ENCODE measurements at places on chromosomes 1 and 21.

DNA sequence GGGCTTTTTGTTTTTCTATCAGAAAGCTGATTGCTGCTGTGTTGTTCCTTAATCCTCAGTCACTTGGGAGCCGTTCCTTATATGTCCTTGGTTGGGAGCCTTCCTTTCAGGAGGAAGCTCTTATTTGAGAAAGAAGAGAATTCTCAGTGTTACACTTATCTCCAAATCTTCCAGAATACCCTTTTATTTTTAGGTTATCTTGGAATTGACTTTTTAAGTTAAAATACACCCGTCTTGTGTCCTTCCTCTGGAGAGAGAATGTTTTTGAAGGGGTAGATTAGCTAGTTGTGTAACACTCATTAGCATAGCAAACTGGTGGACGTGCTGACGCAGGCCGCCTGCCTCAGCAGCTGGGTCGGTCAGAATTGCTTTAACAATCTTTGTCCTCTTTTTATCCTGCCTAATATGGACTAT, 42.1 kb downstream of the LRRC8B start:
- peak; percentile 36 for DNase-seq

GRCh38 chr21:39350094-39351005, 1.5 kb upstream of the HMGN1 start:
- peak; percentile 48 for DNase-seq

- no peak for DNase-seq
Measured at GRCh38 chr21:29805105-29805504, 134.7 kb downstream of the GRIK1 start.

- DNase-seq: peak; percentile 70
Measured at GRCh38 chr1:164644774-164645644, 86.0 kb downstream of the PBX1 start.

DNA sequence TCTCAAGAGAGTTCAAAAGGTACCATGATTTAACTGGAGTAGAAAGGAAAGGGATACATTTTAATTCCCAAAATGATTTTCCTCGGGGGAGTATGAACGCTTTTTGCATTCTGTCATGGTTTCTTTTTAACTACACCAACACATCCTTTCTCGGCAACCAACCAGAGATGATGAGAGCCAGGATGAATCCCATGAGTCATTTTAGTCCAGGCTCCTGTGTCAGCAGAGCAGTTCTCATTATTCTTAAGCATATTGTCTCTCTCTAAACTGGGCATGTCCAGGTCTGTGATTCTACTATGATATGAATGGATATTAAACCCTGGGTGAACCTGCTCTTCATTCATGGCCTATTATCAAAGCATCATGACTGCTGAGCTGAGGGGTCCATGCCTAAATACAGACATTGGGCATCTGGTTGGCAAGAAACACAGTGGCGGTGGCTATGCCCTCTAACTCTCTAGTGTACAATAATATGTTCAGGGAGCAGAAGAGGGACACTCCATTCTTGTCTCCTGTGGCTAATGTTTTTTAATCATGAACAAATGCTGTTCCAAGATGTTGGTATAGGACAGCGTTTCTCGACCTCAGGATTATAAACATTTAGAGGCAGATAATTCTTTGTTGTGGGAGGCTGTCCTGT, 124.3 kb upstream of the ESRRG start:
- peak; percentile 80 for DNase-seq

- DNase-seq: no peak
Measured at GRCh38 chr1:170601866-170602265, 62.1 kb upstream of the PRRX1 start.

GRCh38 chr21:16502273-16502672, 772.5 kb downstream of the USP25 start:
- no peak for DNase-seq

GRCh38 chr1:43947061-43947873, 517 bp downstream of the IPO13 start:
- no peak for DNase-seq

GRCh38 chr1:39086386-39086785, 60.2 kb downstream of the NDUFS5 start:
- DNase-seq: peak; percentile 64

DNA sequence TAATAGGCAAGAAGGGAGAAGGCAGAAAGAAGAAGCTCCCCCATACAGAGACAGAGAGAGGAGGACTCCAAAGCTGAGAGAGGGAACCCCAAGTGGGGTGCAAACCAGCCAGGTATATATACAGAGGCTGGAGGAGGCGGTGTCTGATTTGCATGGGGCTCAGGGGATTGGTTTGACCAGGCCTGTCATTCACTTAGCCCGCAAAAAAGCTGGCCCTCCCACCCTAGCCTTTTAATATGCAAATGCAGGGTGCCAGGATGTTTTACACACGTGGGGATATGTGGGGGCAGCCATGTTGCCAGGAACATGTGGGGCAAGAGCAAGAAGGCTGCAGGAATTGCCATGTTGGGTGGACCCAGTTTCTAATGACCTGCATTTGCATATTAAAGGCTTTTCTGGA, 37.0 kb upstream of the TENT5B start:
- DNase-seq: no peak

- DNase-seq: no peak
Measured at GRCh38 chr21:34619841-34620665, 5.1 kb upstream of the RCAN1 start.

DNA sequence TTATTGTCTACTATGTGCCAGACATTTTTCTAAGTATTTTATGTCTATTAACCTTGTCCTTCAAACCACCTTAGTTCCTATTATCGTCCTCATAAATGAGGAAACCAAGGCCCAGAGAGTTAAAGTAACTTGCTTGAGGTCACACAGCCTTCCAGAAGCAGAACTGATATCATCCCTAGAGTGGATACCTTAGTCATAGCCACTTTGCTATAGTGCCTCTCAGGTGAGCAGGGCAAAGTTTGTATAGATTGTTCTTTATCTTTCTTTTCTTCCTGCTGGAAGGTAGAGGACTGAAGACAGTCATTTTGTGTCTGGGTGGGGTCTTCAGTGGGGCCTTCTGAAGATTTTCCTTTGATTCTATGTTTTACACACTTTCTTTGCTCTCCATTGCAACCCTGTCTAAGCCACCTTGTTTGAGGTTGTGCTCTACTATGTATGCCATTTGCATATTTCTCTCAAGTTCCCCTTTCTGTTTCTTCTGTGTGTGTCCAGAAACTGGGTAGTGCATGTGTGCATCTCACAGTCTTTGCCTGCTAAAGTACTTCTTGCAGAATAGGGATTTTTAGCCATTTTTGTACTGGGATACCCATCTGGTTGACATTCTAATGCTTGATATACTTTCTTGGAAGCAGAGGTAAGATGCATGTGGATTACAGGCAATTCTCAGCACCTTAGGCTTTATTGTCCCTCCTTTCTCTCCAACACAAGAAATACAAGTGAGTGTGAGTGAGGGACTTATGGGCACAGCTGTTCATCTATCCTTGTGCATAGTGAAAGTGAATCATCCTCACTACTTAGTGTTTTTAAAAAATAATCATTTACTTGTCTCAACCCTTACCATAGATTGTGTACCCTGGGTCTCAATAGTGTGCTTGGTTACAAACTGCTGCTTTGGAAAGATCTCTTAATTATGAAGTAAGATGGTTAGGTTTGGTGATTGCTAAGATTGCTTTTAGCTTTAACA, 207.6 kb upstream of the HMCN1 start:
- no peak for DNase-seq

GRCh38 chr1:155847823-155848529, 9.0 kb downstream of the GON4L start:
- DNase-seq: no peak

DNA sequence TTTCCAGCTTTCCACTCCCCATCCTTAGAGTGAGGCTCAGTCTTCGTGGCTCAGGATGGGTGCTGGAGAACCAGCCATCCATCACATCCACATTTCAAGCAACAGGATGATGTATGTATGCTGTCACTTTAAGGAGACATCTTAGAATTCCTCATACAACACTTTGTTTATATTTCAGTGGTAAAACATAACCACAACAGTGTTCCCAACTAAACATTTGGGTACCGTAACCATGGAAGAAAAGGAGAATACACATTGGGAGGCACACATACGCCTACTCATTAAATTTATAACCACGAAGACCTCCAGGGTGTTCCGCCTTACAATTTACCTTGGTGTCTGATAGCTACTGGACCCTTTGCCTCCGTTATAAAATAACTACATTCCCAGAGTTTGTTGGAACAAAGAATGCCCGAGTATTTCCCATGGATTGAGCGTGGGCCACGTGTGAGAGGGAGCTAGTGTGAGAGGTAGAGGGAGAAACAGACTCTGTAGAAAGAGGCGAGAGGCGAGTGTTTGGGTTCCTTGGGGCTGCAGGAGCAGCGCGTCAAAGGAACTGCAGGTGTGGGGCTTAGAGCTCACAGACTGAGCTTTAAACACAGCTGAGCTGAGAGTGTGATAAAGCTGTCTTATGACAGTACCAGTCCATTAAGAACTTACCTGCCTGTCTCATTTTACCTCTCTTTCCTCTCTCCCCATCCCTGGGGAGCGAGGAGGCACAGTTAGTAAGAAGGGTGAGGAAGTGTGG, 111.5 kb upstream of the USP24 start:
- DNase-seq: no peak

GRCh38 chr1:247110627-247111258, 6.6 kb upstream of the ZNF669 start:
- DNase-seq: peak; percentile 19

GRCh38 chr1:7432900-7433380, 338.2 kb upstream of the VAMP3 start:
- no peak for DNase-seq

- no peak for DNase-seq
Measured at GRCh38 chr1:113390871-113391648, 745 bp downstream of the MAGI3 start.

DNA sequence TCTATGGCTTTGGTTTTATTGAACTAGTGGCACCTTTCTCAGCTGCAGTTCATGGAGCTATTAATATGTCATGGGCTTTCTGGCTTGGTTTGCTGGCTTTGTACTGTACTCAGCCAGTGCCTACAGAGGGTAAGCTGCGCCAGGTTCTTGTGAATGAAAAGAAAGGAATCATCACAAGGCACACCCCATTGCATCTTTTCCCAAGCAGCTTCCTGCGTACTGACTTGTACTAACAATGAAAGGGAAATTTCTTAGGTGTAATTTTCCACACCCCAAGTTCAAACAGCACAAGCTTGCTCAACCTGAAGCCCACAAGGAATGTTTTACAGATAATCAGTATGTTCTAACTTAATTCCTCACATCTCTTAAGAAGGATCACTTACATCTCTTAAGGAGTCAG, 78.0 kb upstream of the TNFSF18 start:
- no peak for DNase-seq

DNA sequence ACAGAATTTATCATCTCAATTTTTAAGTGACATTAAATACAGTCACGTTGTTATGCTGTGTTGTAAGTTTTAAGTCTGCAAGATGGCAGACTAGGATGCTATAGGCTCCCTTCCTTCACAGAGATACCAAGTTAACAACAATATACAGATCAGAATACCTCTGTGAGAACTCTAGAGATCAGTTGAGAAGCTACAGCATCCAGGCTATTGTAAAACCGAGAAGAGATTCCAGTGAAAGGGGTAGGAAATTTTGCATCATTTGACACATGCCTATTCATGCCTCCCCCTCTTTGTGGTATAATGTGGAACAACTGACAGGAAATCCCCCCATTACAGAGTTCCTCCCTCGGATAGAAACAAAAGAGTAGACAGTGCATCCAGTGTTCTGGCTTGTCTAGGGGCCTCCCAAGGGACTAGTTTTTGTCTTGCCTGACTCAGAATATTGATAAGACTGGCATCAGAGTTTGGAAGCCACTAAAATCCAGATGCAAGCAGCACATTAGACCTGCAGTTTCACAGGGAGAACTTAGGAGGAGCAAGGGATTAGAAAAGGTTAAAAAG, 80.6 kb downstream of the LBR start:
- DNase-seq: no peak

DNA sequence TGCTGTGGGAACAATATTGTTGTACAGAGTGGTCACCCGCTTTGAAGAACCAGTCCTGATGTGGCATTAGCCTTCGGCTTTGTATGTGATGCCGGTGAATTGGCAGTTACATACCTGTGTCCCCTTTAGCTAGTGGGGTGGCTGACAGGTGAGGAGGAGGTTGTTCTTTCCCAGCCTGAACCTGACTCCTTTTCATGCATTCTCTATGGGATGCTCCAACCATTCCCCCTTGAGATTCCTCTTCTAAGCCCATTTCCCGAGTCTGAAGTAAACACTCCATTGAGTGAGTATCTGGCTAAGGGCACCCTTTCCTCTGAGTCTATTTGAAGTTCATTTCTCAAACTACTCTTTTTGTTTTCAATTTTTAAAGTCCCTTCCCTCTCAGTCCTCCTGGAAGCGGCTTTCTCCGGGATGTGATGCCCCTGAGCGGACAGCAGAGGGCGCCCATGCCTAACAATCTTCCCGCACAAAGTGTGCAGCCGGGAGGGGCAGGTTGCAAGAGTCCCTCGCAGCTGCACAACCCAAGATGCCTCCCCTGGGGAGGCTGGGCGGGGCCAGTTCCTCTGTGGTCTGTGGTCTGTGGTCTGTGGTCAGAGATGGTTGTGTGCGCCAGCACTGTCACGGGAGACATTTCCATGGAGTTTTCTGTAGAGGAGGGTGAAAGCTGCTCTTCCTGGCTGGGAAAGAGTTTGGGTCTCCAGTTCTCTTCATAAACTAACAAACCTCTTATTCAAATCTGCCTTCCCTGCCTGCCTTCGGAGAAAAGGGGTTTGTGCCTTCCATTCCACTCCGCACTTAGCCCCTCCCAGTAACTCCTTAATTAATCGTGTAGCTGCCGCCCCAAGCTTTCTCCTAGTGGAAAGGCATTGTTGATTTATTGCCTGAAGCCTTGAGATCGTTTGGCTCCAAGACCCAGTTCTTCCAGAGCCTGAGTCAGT, 36.4 kb upstream of the LMX1A start:
- peak; percentile 93 for DNase-seq

DNA sequence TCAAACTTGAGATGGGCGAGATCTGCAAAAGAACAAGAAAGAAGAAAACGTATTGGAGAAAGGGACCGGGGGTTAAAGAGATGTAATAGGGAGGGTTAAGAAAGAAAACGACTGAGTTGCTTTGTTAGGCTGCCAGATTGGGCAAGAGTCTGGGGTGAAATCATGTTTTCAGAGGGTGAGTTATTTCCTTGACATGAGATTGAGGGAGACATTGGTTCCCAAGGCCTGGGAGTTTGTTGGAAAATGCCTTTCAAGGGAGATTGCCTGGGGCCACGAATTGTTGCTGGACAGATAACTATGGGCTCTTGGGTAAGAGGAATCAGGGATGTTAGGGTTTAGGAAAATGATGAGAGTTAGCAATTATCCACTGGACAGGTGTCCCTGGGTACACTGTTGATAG, 776 bp upstream of the CADM3 start:
- DNase-seq: no peak

DNA sequence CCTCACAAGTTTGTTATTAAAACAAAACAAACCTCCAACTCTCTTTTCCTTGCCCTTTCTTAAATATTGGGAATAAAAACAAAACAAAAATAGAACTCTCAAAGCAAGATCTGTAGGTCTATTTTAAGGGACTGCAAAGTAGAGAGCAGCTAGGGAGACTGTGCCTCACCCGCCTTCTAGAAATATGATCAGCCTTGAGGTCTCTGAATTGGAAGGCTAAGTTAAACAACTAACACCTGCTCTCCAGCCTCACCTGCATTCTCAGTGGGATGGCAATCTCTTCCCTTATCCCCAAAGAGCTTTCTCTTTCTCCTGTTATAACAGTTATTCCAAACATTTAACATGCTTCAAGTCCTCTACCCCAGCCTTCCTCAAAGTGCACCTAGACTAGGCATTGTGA, 75.5 kb upstream of the TNR start:
- DNase-seq: no peak

Measured in fibroblast of lung (primary cell).